ENCODE measurements at places on chromosomes 1 and 21.

- DNase-seq, result no peak
Measured at GRCh38 chr1:162138599-162139181, 69.2 kb downstream of the NOS1AP start.

GRCh38 chr1:206563367-206564207 is 48.7 kb downstream of the EIF2D start:
- no peak for DNase-seq

GRCh38 chr1:143720087-143721023 is 251.4 kb downstream of the FAM72C start:
- no peak for DNase-seq

DNA sequence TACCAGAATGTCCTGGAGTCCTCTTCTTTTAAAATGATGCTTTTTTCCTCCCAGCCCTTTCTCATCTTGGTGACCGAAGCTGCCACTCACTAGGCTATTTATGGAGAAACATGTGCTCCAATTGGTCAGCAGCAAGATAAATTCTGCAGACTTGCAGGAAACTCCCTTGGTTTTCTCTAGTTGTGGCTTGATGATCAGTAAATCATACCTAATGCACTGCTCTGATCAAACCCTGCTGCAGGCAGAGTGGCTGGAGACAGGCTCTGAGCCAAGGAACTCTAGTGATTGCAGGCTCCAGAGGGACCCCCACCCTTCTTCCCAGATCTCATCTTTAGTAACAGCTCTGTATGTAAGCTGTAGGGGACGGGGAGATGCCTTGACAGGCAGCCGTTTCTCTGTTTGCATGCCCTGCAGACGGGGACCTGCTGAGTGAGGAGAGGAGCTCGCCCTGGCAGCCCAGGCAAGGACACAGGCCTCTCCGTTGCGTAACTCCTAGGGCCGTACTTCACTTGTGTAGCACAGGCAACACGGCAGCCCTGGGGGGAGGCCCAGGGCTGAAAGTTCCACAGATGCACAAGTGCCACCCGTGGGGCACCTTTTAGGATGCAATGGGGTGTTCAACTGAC is 14.5 kb downstream of the SLC6A17 start:
- no peak for DNase-seq

DNA sequence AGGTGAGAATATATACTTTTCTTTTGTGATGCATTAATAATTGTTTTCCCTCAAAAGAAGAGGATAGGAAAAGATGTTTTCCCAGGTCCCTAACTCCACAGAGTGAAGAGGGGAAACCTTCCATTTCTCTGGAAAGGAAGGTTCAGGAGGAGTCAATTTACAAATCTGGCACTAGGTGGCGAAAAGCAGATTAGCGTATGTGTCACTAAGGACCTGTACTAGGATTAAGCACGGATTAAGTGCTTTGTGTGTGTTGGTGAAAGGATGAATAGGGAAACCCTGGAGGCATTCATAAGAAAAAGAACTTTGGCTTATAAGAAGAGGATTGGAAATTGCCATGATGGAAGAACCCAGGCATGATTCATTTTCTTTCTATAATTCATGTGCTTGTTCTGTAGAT is 410.1 kb upstream of the PLXNA2 start:
- DNase-seq, result no peak

DNA sequence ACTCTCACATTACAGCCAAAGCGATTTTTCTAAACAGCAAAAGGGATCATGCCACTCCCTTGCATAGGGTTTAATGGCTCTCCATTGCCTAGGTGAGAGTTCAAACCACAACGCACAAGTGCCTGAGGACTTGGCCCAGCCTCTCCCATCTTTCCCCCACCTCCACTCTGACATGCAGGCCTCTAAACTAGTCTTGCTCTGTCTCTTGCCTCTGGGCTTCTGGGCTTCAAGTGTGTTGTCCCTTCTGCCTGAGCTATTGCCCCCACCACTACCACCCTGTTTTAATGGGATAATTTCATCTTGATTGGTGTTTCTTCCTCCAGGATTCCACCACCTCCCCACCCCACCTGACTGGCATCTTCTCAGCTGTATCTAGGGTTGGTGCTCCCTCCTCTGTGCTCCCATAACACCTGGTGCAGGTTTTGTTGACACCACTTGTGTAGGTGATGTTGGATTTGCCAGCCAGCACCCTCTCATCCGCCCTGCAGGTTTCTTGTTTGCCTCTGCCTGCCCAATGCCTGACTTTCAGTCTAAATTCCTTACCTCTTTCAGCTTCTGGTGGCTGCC is 2.7 kb upstream of the ZBTB21 start:
- DNase-seq, result no peak

- no peak for DNase-seq
Measured at GRCh38 chr1:237613984-237614383, 276.7 kb downstream of the ZP4 start.

DNA sequence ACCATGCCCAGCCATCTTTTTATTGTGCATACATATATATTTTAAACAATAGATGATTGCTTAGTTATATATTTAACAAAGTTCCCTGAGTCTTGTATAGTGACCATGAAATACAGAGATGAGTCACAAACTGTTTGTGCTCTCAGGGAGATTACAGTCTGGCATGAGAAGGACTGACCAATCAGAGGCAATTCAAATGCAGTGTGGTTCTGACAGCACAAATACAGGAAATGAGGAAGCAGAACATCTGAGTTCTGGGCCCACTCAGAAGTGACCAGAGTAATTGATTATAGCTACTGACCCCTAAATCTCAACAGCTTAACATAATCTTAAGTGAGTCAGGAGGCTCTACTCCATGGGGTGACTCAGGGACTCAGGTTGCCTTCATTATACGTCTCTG is 534.5 kb downstream of the OMA1 start:
- DNase-seq, result no peak

DNA sequence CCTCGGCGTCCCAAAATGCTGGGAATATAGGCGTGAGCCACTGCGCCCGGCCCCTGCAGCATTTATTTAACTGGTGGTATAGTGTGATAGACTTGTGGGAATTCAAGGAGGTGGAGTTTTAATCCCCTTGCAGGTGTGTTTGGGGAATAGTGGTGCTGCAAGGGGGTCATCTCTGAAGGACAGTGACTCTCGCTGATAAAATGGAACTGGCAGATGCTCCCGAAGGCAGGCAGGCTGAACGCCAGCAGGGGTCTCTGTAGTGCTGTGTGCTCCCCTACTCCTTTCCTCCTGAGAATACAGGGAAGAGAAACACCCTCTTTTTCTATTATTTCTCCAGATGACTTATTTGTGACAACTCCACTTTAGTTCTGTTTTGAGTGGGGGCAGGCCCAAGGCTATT is 4.0 kb downstream of the OSCP1 start:
- DNase-seq, result no peak

DNA sequence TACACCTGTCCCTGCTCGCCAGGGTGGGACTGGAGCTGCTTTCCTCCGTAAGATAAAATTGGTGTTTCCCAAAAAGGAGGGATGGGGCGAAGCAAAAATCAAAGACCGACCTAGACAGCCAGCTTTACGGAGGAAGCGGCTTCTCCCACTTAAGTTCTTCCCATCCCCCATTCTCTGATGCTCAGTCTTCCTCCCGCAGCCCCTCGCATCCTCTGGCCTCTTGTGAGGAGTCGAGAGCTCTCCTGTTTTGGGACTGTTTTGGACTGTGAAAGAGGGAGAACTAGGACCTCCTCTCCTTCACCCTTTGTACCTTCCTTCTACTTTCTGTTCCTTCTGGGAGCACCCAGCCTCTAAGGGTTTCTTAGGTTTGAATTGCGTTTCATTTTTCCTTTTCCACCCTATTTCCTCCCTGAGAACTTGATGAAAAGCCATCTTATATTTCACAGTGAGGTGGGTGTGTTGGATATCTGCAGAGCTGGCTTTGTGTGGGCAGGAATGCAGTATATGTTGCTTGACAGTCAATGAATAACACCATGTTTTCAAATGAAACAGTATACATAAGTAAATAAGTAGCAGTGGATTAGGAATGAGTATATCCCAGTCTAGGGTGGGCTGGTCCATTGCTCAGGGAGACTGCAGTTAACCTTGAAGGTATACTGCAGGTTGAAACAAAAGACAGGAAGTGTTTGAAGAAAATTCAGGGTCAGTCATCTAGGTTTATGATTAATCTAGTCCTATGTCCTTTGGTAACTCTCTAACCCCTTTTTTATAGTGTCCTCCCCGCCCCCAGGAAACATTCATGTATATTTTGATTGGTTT is 848 bp downstream of the CTTNBP2NL start:
- no peak for DNase-seq

GRCh38 chr1:202112859-202113689 is 9.6 kb upstream of the GPR37L1 start:
- DNase-seq, result no peak

DNA sequence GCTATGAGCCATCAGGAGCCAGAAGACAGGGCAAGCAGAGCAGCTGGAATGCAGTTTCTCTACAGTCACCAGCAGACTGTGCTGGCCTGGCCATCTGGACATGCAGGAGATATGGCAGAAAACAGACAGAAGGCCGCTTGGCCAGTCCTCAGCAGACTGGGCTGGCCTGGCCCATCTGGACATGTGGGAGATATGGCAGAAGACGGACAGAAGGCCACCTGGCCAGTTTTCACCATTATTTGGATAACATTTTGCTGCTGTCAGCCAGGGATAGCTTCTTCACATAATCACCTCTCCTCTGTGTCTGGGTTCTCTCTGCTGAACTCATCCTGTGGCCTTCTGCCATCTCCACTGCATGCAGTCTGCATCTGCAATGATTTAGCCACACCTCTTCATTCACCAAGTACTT is 25.0 kb upstream of the CACYBP start:
- no peak for DNase-seq

- DNase-seq, result no peak
Measured at GRCh38 chr21:30979054-30979453, 59.2 kb downstream of the KRTAP19-8 start.

DNA sequence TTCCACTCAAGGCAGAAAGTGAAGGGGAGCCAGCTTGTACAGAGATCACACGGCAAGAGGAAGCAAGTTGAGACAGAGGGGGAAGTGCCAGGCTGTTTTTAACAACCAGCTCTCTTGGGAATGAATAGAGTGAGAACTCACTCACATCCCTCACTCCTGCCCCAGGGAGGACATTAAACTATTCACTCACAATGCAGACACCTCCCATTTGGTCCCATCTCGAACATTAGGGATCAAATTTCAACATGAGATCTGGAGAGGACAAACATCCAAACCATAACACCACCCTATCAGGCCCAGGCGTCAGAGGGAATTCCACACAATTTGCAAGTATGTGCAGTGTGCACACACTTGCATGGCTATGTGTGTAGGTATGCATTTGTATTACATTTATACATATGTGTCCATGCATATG is 62.7 kb downstream of the DMAP1 start:
- no peak for DNase-seq

DNA sequence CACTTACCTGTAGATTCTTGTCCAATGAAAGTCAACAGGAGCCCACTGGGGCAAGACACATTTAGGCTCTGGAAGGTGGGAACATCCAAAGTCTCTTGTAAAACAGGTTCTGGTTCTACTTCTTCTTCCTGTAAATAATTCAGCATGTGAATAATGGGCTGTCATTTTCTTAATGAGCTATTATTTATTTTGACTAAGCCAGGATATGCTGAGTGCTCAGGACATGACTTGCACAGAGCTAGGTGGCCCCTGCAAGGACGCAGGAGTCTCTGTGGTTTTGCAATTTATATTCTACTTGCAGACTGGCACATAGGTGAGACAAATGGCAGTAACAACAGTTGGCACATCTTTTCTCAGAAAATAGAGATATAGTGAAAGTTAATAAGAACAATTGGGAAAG is 98.7 kb downstream of the WDR3 start:
- no peak for DNase-seq

GRCh38 chr1:198671136-198671535 is 32.3 kb downstream of the PTPRC start:
- no peak for DNase-seq

- DNase-seq, result no peak
Measured at GRCh38 chr1:30891227-30891552, 17.4 kb downstream of the SDC3 start.

DNA sequence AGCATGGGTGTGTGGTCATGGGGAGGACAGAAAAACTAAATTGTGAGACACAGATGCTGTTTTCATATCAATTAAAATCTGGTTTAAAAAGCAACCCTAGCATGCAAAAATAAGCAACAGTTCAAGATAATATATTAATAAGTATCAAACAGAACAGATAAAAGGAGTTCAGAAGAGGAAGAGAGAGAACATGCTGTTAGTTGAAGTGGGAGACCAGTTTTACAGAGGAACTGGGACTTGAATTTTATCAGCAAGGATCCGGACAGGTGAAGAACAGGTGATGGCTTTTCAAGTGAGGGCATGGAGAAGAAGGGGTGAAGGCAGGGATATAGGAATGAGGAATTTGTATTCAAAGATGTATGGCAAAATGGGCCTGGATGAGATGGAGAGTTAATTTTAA is 75.9 kb downstream of the PRRX1 start:
- DNase-seq, result no peak

DNA sequence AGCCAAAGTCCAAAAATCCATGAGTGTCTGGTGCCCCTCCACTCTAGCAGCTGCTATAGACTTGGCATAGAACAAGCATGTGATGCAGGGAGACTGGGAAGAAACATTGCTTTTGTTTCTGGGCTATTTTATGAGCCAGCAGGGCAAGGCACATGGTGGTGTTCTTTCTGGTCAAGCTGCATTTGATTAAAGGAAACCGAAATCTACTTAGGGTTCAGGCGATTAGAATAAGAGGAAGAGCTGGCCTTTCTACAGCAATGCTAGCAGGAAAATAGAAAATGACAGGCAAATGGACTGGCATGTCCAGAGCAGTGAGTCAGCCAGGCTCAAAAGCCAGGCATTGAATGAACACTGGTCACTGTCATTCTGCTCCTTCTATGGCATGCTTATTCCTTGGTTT is 28.5 kb upstream of the ARHGAP29 start:
- DNase-seq, result no peak

GRCh38 chr1:163295949-163296348 is 25.8 kb upstream of the NUF2 start:
- DNase-seq, result no peak

DNA sequence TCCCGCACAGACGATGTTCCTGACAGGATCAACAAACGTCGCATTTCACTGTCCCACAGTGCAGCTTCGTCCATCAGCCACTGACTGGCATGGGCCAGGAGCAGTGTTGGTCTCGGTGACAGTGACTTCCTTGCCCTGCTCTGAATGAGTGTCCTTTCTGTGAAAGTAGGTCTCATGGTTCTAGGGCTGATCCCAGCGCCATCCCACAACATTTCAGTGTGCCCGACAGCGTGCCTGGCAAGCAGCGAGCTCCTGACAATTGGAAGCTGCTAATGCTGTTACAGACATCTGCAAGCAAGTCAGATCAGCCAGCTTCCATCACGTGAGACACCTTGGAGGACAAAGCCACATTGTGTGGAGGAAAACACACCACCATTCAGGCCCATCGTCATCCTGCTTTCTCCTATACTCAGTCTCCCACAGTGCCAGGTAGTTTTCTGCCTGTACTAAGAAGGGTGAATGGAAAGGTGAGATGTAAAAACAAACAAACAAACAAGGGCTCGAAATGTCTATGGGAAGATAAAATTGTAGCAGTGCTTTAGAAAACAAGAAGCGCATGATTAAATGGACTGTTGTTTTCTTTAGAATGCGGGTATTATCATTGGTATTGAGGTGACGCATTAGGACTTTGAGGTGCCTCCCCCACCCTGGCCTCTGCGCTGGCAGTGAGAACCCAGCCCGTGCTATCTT is 21.9 kb downstream of the ERRFI1 start:
- no peak for DNase-seq

GRCh38 chr1:37420456-37420855 is 53.9 kb upstream of the ZC3H12A start:
- DNase-seq, result no peak
